ENCODE measurements at places on chromosomes 1 and 21. TPM values are rescaled to one million over a fixed set of nuclear protein-coding genes. Genes with fewer than 3 reads are reported as not detected.

DNA sequence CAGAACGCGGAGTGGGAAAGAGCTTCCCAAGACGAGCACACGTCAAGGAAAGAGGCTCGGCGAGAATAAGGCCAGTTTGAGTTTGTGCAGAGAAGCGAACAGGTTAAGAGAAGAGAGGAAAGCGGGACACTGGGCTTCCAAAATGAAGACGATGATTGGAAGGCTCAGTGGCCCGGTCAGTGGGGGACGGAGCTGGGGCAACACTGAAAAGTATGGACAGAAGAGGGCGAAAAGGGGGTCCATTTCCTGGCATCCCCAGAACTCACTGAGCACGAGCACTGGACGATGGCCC is 258 bp downstream of the CCT3 start:
- no peak for DNase-seq

- no peak for DNase-seq
Observed at GRCh38 chr1:109926662-109927300, 16.1 kb downstream of the CSF1 start.

DNA sequence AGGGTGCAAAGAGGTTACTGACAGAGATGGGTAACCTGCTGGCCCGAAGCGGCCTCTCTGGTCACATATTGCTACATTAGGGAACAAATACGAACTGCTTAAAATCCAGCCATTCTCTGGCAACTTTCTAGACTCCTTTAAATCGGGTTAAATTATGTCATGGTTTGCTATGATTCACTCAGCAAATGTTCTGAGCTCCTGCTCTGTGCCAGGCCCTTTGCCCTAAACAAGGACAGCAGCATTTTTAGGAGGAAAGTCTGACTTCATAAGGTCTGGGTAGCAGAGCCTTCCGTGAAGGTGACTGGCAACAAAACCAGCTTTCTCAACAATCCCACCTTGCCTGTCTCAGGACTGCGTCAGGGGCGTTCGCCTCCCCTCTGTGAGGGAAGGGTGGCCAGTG is 15.4 kb downstream of the ZP4 start:
- DNase-seq = no peak

Gene TAS1R1
- 0.13 TPM for total RNA-seq

Gene C8A
- total RNA-seq = not detected

- no peak for DNase-seq
Observed at GRCh38 chr1:69315823-69316222, 251.9 kb upstream of the LRRC7 start.

Gene ANGPTL3
- total RNA-seq = not detected

- DNase-seq = no peak
Observed at GRCh38 chr1:31064718-31065309, 703 bp downstream of the PUM1 start.
